B cell (primary cell): ENCODE measurements at places on chromosomes 13 and 19. TPM values are rescaled to one million over a fixed set of nuclear protein-coding genes. Genes with fewer than 3 reads are reported as not detected.
A peak's percentile ranks its signal among the peaks of the same experiment; 100 is the strongest.

ZNF442 gene
- polyA plus RNA-seq, result 0.58 and 0.69 TPM in 2 replicates

ENOX1 gene
- polyA plus RNA-seq, result not detected in 2 replicates

PROZ gene
- polyA plus RNA-seq, result not detected in 2 replicates

PLA2G4C gene
- 11.1 and 53.0 TPM in 2 replicates for polyA plus RNA-seq

MED4 gene
- polyA plus RNA-seq, result 15.4 and 20.8 TPM in 2 replicates

GRCh38 chr13:97339019-97339987, 94.7 kb upstream of the RAP2A start:
- DNase-seq, result no peak

DNA sequence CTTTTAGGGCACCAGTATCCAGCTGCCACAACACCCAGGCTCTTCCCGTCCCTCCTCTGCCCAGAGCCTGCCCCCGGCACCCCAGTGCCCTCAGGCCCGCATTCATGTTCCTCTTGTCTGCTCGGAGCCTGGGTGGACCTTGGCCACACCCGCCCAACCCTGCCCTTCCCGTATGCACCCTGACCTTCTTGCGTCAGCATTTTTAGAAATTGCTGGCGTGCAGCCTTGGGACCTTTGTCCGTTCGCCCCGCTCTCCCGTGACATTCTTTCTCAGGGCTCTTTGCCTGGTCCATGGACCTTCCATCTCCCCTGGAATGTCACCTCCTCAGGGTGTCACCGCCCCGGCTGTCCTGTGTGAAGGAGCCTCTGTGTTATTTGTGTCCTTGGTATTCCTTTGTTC, 7.6 kb downstream of the NUCB1 start:
- no peak for DNase-seq

DNA sequence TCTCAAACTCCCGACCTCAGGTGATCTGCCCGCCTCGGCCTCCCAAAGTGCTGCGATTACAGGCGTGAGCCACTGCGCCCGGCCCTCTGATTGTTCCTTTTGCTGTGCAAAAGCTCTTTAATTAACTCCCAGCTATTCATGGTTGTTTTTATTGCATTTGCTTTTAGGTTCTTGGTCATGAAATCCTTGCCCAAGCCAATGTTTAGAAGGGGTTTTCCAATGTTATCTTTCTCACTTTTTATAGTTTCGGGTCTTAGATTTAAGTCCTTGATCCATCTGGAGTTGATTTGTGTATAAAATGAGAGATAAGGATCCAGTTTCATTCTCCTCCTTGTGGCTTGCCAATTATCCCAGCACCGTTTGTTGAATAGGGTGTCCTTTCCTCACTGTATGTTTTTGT, 19.2 kb upstream of the GRTP1 start:
- no peak for DNase-seq

DNA sequence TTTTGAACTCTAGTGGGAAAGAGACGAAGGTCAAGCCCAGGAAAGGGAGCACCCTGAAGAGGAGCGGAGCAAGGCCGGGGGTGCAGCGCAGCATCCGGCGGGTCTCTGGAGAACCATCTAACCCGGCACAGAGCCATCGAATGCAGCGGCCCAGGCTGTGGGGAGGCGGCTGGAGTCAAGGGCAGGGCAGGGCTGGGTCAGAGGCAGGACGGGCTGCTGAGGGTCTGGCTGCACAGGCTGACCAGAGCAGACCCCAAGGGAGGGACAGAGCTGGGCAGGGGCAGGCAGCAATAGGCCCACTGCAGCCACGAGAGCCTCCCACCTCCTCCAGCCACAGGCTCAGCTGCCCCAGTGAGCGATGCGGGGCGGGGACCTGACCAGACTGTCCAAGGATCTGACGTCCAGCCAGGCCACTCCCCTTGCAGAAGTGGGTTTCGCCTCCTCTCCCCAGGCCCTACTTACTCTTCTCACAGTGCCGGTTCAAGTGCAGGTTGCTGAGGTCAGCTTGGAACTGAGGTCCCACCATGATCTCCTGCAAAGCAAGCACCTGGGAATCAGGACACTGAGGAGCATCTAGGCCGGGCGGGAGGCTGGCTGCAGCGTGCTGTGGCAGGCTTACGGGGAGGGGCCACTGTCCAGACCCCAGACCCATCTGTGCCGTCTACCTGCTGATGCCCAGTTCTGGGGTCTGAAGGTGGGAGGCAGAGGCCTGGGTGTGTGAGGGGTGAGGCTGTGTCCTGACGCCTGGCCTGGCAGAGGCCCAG, 19.2 kb downstream of the MIER2 start:
- DNase-seq, result no peak

DNA sequence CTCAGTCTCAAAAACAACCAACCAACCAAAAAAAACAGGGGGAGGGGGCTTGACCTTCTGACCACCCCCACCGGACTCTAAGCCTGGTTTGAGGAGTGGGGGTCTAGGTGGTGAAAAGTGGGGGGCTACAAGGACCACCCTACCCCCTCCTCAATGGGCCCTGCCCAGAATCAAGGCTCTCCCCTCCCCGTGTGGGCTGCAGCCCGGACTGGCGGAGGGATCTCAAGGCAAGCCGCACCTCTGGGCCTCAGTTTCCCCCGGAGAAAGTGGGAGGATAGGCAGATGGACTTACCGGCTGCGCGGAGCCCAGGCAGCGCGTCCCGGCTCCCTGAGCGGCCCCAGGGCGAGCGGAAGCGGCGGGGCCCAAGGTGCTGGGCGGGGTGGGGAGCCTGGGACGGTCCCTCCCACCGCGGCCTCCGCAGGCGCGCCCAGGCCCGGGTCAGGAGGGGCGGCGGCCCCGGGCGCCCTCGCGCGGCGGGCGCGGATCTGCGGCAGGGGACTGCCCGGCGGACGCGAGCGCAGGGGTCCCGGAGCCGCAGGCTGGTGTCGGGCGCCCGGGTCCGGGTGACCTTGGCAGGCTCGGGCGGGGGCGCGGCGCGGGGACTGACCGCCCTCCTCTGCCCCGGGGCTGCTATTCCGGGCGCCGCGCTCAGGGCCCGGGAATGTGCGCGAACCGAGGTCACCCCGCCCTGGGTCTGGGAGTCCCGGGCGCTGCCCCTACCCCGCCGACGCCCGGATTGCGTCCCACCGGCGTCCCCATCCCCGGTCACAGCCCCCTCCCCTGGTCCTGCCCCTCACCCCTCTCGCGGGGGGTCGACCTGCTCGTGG, at the start of gene ADAMTSL5:
ADAMTSL5 (minus strand) TSS at position 349 of the 828 bp plus-strand sequence. CDS start 2,076 bp downstream, outside the sequence.
- peak; percentile 53 for DNase-seq

DNA sequence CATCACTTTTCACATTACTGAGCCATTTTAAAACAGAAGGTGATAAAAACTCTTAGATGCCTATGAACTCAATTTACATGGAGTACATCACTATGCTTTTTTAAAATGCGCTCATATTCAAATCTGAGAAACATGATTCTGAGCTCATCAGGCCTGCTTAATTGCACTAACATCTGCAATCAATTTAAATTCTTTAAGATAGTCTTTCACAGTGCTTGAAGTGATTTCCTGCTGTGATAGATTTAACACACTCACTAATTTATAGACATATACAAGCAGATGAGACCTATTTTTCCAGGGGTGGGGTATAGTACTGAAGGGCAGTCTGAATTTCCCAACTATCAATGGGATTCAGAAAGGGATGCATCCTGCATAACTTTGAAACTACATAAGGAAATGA, 82.9 kb downstream of the DIAPH3 start:
- DNase-seq, result no peak

DNA sequence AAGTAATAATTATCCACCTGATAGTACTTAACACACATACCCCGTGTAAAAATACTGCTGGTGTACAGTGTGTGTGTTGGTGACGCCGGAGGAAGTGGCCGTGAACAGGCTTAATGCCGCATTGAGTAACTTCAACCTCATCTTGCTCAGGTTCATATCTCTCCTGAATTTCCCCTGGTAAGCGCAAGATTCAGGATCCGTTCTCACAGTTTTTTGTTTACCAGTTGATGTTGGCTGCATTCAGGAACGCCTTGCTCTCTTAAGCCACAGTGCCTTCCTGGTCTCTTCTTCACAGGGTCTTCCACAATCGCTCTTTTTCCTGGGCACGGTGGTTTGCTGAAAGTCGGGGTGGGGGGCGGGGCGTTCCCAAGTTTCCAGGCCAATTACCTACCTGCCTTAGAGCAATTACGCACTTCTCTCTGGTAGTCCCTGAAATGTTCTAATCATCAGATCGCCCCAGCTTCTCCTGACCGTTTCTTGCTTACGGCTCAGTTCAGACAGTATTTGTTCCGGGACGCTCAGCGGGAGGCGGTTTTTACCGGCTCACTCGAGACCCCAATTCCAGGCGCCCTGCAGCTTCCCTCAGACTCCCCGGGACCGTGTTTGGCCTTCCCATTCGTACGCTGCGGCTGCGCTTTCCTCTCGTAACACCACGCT, 706 bp upstream of the DNAJC3 start:
- no peak for DNase-seq

DNA sequence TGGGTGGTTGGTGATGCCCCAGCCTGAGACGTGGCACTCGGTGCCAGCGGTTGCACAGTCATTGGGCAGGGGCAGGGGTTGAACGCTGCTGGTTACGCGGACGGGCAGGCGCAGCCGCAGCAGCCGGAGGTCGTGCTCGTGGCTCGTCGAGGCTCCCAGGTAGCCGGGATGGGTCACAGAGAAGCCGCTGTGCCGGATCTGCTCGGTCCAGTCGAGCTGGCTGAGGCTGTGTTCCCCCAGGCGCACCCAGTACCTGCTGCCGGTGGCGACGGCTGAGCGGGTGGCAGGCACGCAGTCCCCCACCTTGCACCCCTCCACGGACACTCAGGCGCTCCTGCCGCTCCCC, 2.9 kb downstream of the KLK12 start:
- no peak for DNase-seq

DNA sequence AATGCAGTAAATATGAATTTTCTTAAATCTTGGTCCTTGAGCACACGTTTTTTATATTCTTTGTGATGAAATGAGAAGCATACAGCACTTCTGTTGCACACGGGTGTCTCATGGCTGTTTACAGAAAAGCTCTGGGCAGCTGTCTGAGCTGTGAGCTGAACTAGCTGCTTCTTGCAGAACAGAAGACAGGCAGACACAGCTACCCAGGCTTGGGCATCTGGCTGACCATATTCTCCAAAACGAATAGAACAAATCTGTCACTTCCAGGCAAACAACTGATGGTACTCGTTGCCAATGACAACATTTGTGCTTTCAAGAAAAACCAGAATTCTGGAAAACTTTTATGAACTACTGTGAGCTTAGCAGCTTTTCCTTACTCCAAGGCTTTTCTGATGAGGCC, 16.2 kb downstream of the PCID2 start:
- DNase-seq, result no peak

DNA sequence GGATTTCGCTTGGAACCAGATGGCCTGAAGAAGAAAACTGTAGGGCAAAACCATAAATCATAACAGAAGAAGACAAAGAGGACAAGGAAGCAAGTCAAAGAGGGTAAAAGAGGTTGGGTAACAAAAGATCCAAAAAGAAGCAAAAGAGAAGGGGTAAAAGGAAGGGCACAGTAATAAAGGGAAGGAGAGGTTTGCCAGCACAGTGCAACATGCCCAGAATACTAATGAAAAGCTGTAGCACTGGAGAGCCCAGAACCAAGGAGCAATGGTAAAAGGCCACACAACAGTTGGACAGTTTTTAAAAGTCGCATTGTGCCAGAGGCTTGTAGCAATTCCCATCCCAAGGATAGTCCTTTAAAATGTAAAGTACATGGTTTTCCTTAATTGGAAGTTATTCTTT, 506.6 kb downstream of the PCDH9 start:
- no peak for DNase-seq

DNA sequence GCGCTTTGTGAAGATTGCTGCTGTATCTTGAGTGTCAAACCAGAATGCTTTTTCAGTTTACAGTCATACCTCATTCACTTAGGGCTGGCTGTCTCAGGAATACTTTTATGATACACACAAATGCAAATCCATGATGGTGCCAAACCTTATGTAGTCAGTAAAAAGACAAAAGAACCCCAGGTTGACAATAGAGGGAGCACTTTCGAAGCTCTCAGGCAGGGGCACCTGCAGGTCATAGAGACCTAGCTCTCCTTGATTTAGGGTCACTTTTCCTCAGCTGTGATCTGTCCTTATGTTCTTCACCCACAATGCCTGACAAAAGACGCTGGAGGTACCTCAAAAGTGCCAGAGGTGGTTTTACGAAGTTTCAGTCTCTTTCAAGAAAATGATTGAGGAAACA, 172.2 kb downstream of the DNAJC15 start:
- no peak for DNase-seq

GRCh38 chr19:46021531-46022041, 1.3 kb downstream of the PGLYRP1 start:
- DNase-seq, result no peak

DNA sequence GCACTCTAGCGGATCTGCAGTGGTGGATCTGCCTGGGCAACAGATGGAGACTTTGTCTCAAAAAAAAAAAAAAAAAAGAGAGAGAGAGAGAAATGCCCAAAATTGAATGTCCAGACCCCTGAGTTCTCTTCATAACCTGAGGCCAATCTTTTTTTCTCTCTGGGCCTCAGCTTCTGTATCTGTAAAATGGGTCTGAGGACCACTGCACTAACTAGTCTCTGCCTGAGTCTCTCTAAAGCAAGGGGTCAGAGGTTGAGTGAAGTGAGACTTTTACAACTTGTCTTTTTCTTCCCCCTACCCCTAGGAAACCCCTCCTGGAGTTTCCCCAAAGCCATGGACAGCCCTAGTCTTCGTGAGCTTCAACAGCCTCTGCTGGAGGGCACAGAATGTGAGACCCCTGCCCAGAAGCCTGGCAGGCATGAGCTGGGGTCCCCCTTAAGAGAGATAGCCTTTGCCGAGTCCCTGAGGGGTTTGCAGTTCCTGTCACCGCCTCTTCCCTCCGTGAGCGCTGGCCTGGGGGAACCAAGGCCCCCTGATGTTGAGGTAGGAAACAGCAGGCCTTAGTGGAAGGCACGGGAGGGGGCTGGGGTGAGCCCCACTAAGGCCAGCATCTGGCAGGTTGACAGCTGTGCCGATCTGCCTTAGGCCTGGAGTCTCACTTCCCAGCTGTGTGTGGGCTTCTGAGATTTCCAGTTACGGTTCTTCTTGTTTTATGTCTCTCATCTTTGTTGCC, 1.8 kb downstream of the TMEM91 start:
- peak; percentile 58 for DNase-seq

- DNase-seq, result no peak
Measured at GRCh38 chr19:8334458-8335342, 8.4 kb downstream of the KANK3 start.

DNA sequence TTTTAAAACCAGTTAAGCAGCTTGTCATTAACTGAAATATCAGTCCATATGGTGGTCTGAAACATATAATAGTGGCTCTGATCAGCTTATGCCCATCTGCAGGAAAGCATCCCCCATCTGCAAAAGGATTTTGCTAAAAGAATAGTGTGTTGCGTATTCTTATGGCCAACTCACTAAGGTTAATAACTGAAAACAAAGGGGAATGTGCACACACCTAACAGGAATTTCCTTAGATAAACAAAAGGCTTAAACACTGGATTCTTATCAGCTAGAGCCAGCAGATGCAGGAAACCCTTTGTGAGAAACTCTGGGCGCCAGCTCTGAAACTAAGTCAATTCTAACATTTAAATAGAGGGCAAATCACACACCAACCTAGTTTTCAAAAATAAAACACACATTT, 22.1 kb downstream of the VPS36 start:
- DNase-seq, result no peak
